H1 (cell line): ENCODE measurements at places on chromosomes 3 and 15. TPM values are rescaled to one million over a fixed set of nuclear protein-coding genes. Genes with fewer than 3 reads are reported as not detected.

CFAP100 gene
- 0.09 and 0.17 TPM in 2 replicates for polyA plus RNA-seq

GOLGA8J gene
- not detected in 2 replicates for polyA plus RNA-seq

GOLGA6L4 gene
- polyA plus RNA-seq, result 0.53 and 0.89 TPM in 2 replicates

ROBO1 gene
- 36.4 and 51.4 TPM in 2 replicates for polyA plus RNA-seq

POLQ gene
- polyA plus RNA-seq, result 2.5 and 3.6 TPM in 2 replicates

LRRC31 gene
- not detected in 2 replicates for polyA plus RNA-seq

GOLGA6A gene
- polyA plus RNA-seq, result 1.0 and 2.1 TPM in 2 replicates

BCHE gene
- polyA plus RNA-seq, result 0.35 and 0.56 TPM in 2 replicates

SCAANT1 gene
- not detected in 2 replicates for polyA plus RNA-seq

DISP2 gene
- 0.45 and 0.72 TPM in 2 replicates for polyA plus RNA-seq

INKA1 gene
- polyA plus RNA-seq, result 4.7 and 4.8 TPM in 2 replicates

DLEC1 gene
- 0.26 and 0.36 TPM in 2 replicates for polyA plus RNA-seq

ADGRG7 gene
- not detected in 2 replicates for polyA plus RNA-seq

COL8A1 gene
- 0.21 and 0.35 TPM in 2 replicates for polyA plus RNA-seq

SPESP1 gene
- polyA plus RNA-seq, result not detected in 2 replicates

ADAMTS17 gene
- polyA plus RNA-seq, result 0.51 and 0.89 TPM in 2 replicates

MYH15 gene
- under 0.01 TPM in 1 of 2 replicates, not detected in the other for polyA plus RNA-seq

ROPN1 gene
- polyA plus RNA-seq, result 0.03 and 0.06 TPM in 2 replicates
